GM13976 (cell line): ENCODE measurements at places on chromosomes 7 and 10.

DNA sequence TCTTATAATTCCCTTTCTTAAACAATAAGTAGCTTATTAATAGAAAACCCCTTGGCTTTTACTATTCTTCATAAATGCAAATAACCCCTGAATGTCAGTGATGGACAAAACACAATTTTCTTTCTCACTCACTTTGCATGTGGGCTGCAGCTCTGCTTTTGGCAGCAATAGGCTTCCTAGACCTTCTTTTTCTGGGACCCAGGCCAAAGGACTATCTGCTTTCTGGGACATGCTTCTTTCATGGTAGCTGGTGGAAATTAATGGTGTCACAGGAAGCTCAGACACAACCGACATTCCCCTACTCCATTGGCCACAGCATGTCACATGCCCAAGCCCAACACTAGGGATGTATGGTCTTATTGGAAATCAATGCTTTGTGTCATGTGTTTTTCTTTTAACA is 134.3 kb upstream of the MDFIC start:
- DNase-seq = no peak

DNA sequence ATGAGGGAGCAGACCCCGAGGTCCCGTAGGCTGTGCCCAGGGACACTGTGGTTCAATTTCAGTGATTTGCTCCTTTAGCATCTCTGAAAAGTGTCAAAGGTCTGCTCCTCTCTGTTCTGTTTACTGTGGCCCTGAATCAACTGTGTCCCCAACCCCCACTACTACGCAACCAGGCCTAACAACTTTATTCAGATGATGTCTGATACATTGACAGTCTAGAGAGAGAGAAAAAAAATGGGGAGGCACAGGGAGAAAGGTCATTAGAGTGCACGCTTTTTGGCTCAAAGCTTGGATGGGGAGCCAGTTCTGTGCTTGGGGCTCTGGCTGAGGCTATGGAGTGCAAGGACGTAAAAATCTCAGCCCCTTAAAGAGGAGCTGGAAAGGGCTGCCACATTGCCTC is 77.9 kb downstream of the FAM107B start:
- no peak for DNase-seq

DNA sequence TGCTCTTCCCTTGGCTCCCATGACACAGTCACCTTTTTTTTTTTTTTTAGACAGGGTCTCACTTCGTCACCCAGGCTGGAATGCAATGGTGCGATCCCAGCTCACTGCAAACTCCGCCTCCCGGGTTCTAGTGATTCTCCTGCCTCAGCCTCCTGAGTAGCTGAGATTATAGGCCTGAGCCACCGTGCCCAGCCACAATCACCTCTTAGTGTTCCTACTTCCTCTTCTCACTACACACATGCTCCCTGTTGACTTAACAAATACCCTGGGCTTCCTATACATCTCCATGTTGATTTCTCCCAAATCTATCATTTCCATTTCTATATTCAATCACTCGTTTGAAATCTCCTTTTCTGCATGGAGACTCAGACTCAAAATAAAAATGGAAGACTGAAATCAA is 91.7 kb downstream of the CUBN start:
- no peak for DNase-seq

DNA sequence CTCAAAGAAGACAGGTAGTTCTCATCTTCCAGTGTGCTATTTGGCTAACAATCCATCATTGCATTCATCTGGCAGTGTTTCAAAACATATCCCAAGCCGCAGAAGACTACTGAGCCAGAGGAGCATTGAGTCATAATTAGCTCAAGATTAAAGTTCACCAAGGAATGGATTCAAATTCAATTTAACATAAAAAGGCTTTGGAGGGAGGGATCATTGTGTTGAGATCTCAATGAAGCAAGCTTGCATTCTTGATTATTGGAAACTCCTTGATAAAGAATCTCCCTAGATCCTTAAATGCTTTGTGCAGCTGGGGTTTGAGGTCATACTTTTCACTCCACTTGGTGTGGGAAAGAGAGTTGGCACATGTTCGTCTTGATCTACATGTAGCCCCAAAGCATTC is 142.8 kb upstream of the SEMA3A start:
- DNase-seq = no peak

DNA sequence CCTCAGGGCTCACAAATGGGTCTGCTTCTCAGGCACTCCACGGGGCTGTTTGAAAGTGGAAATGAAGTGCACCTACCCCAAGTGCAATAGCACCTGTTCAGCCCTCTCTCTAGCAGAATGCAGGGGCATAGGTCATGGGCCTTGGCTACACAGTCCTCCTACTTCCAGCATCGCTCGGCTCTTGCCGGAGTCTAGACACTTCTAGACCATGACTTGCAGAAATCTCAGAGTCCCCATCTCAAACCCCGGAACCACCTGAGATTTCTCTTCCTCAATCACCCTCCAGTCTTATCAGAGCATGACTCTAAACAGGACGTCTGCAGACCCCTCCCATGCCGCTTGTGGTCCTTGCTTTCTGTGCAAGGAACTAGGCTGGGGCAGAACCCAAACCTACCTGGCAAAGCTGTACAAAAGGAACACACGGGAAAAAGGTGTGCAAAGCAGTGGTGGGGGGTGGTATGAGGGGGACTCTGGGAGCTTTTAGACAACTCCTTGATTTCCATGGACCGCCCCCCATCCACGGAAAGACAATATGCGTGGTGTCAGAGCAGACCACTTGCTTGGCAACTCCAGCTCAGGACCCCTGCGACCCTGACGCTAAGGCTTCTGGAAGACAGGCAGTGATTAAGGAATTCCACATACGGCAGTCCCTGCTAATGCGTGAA is 13.8 kb downstream of the TMEM273 start:
- DNase-seq = no peak

GRCh38 chr7:73726083-73726466 is 6.6 kb upstream of the STX1A start:
- no peak for DNase-seq

GRCh38 chr10:100826983-100827818 is 81.8 kb downstream of the PAX2 start:
- peak; percentile 74 for DNase-seq

DNA sequence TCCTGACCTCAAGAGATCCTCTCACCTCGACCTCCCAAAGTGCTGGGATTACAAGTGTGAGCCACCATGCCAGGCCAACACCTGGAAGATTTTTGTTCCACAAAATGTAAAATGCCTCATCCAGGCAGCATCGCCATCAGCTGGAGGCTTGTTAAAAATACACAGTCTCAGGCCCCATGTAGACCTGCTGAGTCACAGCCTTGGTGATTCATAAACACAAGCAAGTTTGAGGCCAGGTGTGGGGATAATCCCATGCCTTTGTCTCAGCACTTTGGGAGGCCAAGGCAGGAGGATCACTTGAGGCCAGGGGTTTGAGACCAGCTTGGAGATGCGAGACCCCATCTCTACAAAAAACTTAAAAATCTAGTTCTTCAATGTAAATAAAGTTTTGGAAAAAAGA is 49.1 kb upstream of the FOXK1 start:
- DNase-seq = no peak

DNA sequence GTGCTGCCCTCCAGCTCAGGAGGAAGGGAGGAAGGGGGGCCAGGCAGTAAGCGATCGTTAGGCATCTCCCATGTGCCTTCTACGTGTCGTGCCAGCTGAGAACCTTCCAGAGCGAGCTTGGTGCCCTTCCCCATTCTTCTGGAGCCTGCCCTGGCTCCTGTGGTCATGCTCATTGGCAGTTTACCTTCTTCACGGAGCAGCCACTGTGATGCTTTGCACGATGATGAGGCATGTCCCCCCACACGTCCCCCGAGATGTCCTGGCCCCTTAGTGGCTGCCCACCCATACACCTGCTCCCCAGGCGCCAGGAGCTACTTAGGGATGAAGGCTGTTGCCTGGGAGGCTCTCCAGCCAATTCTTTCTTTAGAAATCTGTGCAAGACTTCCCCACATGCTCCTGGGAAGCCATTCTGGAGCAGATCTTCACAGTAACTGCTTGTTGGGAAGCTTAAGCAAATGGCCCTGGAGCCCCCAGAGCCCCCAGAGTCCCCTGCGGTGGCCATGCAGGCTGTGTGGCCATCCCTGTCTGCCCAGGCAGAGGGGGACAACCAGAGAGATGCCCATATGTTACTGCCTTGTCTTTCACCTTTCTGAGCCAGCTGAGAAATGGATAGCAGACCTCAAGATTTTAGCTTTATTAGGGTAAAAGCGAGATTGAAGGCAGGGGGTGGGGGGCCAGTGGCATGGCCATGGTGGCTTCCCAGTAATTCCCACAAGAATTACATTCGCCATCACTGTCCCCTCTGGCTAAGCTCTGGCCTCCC is 199.0 kb downstream of the EBF3 start:
- DNase-seq = no peak

- DNase-seq = no peak
These were observed 312.7 kb upstream of the SP8 start for GRCh38 chr7:21099432-21099831.

GRCh38 chr10:88292185-88292514 is 291.0 kb downstream of the RNLS start:
- DNase-seq = no peak

- no peak for DNase-seq
These were observed 10.7 kb downstream of the CEP41 start for GRCh38 chr7:130430115-130430514.

DNA sequence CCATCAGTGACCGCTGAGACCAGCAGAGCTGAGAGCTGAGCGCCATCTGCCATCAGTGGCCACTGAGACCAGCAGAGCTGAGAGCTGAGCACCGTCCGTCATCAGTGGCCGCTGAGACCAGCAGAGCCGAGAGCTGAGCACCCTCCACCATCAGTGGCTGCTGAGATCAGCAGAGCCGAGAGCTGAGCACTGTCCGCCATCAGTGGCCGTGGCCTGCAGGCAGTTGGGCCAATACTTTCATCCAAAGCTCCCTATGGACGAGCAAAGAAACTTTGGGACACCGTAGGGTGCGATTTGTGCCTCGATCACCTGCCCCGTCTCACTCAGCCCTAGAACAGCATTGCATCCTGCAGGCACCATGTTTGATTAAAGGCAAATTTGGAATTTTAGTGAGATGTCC is 265.8 kb downstream of the DNAJB6 start:
- no peak for DNase-seq

- no peak for DNase-seq
These were observed 22.6 kb upstream of the ABLIM1 start for GRCh38 chr10:114680543-114681117.

DNA sequence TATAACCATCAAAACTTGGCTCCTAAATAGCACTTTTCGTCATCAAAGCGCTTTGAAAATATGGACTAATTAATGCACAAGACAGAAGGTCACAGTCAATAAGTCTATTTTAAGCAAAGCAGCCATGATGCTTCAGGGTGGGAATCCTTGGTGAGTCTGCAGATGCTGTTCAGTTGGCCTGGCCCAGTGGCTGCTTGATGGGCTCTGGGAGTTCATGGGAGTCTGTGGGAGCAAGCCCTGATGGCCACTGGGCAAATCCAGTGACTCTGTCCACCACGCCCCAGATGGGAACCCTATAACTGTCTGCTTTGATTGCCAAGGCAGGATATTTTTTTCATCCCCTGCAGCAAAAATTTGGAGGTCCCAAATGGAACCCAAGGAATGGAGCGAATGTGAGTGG is 95.7 kb upstream of the CTBP2 start:
- no peak for DNase-seq

GRCh38 chr10:74589226-74589673 is 237.2 kb upstream of the KAT6B start:
- peak; percentile 27 for DNase-seq

DNA sequence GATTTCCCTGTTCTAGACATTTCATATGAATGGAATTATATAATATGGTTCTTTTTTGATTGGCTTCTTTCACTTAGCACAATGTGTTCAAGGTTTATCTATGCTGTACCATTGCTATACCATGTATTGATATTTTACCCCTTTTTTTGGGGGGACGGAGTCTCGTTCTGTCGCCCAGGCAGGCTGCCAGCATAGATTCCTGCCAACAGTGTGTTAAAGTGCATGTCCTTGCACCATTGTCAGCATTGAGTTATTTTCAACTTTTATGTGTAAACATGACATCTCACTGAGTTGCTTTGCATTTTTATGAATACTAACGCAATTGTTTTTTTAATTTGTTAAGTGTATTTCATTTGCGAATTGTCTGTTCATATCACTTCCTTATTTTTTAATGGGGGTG is 4.9 kb downstream of the ABCC2 start:
- no peak for DNase-seq
